MCF 10A (cell line): ENCODE measurements at places on chromosomes 12 and 14. TPM values are rescaled to one million over a fixed set of nuclear protein-coding genes. Genes with fewer than 3 reads are reported as not detected.

The BEGAIN gene
- total RNA-seq, result 3.6 and 7.0 TPM in 2 replicates

GRCh38 chr14:28952161-28952560, 185.6 kb downstream of the FOXG1 start:
- DNase-seq, result no peak

The FAM90A1 gene
- not detected in 2 replicates for total RNA-seq

The DAAM1 gene
- total RNA-seq, result 27.3 and 27.4 TPM in 2 replicates

- peak; percentile 83 for DNase-seq
These were observed 194.0 kb downstream of the ZFP36L1 start for GRCh38 chr14:68598621-68599447.

- no peak for DNase-seq
These were observed 5.0 kb upstream of the NEDD1 start for GRCh38 chr12:96902076-96902475.

The RNASE1 gene
- not detected in 2 replicates for total RNA-seq

GRCh38 chr14:77120771-77121743, 20.5 kb downstream of the ZDHHC22 start:
- DNase-seq, result no peak

The SOAT2 gene
- total RNA-seq, result not detected in 2 replicates

The AMN gene
- 0.29 TPM in 1 of 2 replicates, not detected in the other for total RNA-seq

DNA sequence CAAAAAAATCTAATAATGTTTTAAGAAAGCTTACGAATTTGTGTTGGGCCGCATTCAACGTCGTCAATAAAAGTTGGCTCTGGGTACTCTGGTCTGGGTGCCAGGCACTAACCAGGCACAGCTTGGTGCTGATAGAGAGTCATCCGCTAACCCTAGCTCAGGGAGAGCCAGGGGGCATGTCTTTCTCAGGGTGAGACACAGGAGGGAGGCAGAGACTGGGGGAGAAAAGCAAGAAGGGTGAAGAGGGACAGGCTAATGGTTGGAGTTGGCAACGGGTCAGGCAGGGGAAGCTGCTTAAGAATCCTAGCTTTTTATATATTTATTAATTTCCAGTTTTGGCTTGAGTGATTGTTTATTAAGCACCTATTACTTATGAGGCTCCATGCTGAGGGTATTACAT, 105.0 kb downstream of the CMKLR1 start:
- DNase-seq, result peak; percentile 14

- DNase-seq, result no peak
These were observed 138.0 kb upstream of the SLCO1C1 start for GRCh38 chr12:20557096-20557495.

- no peak for DNase-seq
These were observed 154.4 kb downstream of the EMP1 start for GRCh38 chr12:13350946-13351345.

GRCh38 chr12:72084061-72084460, 145.4 kb downstream of the TPH2 start:
- DNase-seq, result no peak

- DNase-seq, result no peak
These were observed 5.8 kb downstream of the SMUG1 start for GRCh38 chr12:54182981-54183380.

DNA sequence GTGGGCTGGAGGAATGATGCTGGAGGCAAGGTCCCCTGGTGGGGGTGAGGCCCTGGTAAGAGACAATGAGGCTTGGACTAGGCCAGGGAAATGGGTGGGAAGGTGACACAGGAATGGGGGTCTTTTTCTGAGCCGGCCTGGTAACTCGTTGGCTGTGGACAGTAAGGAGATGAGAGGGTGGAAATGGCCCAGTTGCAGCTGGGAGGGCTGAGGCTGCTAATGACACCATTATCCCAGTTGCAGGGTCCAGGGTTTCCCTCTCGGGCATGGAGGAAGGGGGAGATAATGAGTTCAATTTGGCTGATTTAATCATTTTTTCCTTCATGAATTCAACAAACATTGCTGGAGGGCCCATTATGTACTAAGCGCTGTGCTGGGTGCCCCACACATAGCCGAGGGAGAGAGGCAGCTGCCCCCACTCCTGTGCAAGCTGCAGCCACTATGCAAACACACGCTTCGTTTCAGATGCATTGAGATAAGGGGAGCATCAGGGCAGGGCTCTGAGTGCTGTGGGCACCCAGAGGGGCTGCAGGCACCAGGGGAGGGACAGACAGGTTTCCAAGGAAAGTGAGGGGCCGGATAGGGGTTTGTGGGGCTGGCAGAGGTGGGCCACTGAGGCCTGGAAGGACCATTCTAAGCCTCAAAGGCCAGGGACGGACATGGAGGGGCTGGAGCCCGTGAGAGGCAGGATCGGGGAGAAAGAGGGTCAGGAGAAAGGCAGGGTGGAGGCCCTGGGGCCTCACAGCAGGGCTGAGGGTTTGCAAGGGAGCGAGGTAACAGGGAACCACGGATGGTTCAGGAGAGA, 43.2 kb upstream of the MEG3 start:
- DNase-seq, result no peak

GRCh38 chr12:74725154-74725553, 187.5 kb downstream of the ATXN7L3B start:
- DNase-seq, result peak; percentile 5

The SLC41A2 gene
- total RNA-seq, result 14.6 and 15.9 TPM in 2 replicates

- DNase-seq, result peak; percentile 18
These were observed 55.1 kb downstream of the TTLL5 start for GRCh38 chr14:75715926-75716780.

GRCh38 chr14:65211341-65211987, 109.1 kb upstream of the MAX start:
- peak; percentile 80 for DNase-seq

The CLEC6A gene
- not detected in 2 replicates for total RNA-seq

GRCh38 chr14:97380539-97380941, 583.4 kb downstream of the VRK1 start:
- DNase-seq, result peak; percentile 68

The FOS gene
- 73.1 and 139 TPM in 2 replicates for total RNA-seq

The LRP1 gene
- total RNA-seq, result 18.9 and 25.3 TPM in 2 replicates

The CPSF2 gene
- total RNA-seq, result 116 and 121 TPM in 2 replicates

DNA sequence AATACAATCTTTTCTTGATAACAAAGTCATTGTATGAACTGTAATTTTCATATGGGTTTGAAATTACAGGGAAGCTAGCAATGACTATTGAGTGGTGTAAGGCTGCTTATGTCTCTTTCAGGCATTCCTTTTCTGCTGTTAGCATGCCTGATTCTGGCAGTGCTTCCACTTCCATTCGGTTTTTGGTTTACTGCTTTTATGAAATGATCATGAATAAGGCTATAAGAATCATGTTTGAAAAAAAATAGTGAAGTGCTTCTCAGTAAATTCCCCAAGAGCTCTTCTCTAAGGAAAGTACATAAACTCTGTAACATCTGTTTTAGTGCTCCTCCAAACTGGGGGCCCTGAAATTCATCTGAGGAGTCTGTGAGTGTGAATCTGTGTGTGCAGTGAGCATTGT, 434.0 kb upstream of the RGS6 start:
- DNase-seq, result no peak

The FAM181A gene
- not detected in 2 replicates for total RNA-seq

- no peak for DNase-seq
These were observed 44.1 kb downstream of the LRFN5 start for GRCh38 chr14:41650802-41651201.

GRCh38 chr12:72346363-72346944, 74.3 kb downstream of the TRHDE start:
- DNase-seq, result peak; percentile 88

DNA sequence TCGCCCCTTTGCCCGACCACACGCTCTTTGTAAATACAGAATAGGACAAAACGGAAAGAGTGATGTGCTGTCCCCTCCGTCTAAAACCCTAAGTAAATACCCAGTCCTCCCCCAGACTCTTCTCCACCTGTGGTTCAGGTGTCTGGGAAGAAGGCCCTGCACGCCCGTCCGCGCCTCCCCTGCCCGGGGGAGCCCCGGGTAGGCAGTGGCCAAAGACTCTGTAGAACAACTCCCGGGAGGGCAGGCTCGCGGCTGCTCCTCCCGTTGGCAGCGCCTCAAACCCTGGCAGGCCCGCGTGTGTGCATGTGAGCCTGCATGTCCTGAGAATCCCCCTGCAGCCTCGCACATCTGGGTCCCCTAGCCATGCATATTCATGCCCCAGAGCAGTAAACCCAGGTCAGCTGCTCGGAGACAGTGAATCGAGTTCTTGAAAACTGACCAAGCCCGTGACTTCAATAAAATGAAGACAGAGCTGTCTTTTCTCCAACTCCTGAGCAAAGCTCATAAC, 165.8 kb downstream of the MON2 start:
- DNase-seq, result no peak

DNA sequence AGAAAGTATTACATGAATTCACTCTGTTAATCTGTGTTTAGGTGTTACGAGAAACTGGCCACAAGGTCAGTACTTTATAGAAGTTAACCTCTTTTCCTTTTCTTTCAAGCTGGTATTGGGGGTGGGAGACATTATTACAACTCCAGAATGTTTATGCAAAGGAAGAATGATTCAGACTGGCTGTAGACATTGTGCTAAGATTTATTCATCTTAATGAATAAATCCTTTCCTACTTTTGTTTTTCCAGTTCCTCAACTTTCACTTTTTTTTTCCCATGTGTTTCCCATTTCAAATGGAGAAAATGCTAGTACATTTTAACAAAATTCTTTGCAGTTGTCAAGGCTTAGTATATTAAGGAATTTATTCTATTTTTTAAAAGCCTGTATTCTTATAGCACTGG, 1.3 kb downstream of the OTOGL start:
- no peak for DNase-seq

The SALL2 gene
- total RNA-seq, result 0.05 and 0.09 TPM in 2 replicates

The NPFF gene
- total RNA-seq, result not detected in 2 replicates

The ACVRL1 gene
- not detected in 2 replicates for total RNA-seq

GRCh38 chr14:72515779-72516770, 377.8 kb downstream of the DPF3 start:
- DNase-seq, result no peak

GRCh38 chr14:53880761-53881160, 75.9 kb downstream of the BMP4 start:
- no peak for DNase-seq

GRCh38 chr14:91388551-91388975, 29.1 kb downstream of the CCDC88C start:
- DNase-seq, result no peak

- no peak for DNase-seq
These were observed 8.4 kb upstream of the AVIL start for GRCh38 chr12:57826966-57827365.

The PNN gene
- 82.6 and 96.7 TPM in 2 replicates for total RNA-seq

The AP5M1 gene
- 31.7 and 32.6 TPM in 2 replicates for total RNA-seq

DNA sequence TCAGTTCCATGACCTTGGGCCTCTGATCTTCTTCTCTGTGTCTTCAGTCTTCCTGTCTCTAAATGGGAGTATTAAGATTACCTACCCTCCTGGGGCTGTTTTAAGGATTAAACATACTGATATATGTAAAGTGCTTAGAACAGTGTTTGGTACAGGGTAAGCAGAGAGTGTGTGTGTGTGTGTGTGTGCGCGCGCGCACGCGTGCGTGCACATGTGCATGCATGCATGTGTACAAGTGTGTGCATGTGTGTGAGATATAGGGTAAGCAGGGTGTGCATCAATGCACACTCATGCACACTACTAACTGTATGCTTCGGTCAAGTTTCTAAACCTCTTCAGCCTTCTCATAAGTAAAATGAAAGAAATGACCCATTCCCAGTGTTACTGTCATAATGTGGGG, 196.6 kb downstream of the NTF3 start:
- DNase-seq, result no peak

The OS9 gene
- 125 and 173 TPM in 2 replicates for total RNA-seq

The EXOC3L4 gene
- total RNA-seq, result not detected in 2 replicates

The SERPINA12 gene
- total RNA-seq, result not detected in 2 replicates

DNA sequence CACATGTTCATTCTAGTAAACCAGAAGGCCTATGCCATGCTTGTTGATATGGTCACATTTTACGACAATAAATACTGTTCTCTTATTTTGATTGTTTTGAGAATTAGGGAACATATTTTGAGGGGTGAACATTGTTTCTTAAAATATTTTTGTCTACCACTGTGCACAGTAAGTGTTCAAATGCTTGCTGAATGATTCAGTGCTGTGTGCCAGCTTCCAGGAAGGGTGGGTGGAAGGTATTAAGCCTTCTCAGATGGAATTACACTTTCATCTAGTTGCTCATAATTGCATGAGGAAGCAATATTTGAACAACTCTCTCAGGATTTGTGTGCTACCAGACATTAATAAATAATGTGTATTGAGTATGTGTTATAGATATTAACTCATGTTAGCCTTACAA, 15.5 kb upstream of the TMX1 start:
- DNase-seq, result no peak

DNA sequence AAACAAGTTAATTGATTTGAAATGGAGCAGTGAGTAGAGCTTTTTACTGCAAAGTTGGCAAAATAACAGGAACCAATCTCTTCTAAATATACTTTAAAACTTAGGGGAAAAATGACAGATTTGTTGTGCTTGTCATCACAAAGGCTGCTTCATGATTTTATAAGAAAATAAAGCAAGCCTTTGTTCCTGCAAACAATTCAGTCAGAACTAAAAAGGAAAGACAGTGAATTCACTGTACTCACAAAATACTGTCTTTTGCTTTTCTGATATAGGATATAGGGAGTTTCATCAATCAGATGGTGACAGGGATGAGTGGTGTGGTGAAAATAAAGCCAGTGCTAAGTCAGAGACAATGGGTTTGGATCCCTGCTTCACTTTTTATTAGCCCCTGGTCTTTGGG, 126.0 kb downstream of the HELB start:
- no peak for DNase-seq

DNA sequence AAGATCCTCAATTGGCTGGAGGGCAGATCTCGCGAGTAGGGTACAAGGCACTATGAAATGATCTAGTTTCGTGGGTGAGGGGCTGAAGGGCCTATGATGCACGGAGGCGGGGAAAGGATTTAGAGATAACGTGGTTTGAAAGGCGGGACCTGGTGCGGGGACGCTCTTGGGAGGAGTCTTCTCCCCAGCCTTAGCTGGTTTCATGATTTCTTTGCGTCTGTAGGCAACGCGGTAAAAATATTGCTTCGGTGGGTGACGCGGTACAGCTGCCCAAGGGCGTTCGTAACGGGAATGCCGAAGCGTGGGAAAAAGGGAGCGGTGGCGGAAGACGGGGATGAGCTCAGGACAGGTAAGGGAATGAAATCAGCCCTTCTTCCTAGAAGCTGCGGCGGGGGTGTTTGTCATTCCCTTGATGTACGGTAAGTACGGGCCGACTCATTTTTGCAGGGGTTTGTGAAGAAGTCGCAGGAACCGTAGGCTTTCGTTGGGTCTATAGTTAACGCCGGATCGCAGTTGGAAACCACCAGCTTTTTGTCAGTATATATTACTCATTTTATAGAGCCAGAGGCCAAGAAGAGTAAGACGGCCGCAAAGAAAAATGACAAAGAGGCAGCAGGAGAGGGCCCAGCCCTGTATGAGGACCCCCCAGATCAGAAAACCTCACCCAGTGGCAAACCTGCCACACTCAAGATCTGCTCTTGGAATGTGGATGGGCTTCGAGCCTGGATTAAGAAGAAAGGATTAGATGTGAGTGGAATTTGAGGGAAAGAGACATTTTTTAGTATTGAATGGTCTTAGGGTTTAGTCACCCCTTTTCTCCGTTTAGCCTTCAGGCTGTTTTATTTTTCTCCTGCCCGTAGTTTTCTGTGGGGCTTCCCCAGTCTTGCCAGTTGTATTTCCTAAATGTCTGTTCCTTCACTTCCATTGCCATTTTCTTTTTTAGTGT, 602 bp downstream of the APEX1 start:
- DNase-seq, result peak; percentile 84

The STK38L gene
- total RNA-seq, result 18.1 and 19.9 TPM in 2 replicates
